ENCODE measurements at places on chromosomes 2 and 18. TPM values are rescaled to one million over a fixed set of nuclear protein-coding genes. Genes with fewer than 3 reads are reported as not detected.

Gene CELF4
- total RNA-seq, result 5.0 TPM

Gene CDC42EP3
- 45.7 TPM for total RNA-seq

- H3K4me1 ChIP-seq, result no peaks in the 10 kb centered on the region
- no peak overlapping the region for H3K4me3 ChIP-seq
- H3K27me3 ChIP-seq, result no peaks in the 10 kb centered on the region
- DNase-seq, result no peak
- no peak overlapping the region for H3K27ac ChIP-seq
- H3K36me3 ChIP-seq, result no peaks in the 10 kb centered on the region
Observed at GRCh38 chr2:134532537-134532936, 186.3 kb downstream of the TMEM163 start.

GRCh38 chr2:193869564-193869963, 1674.8 kb upstream of the TMEFF2 start:
- no peak overlapping the region for H3K4me3 ChIP-seq
- H3K4me1 ChIP-seq, result no peaks in the 10 kb centered on the region
- H3K27ac ChIP-seq, result no peak overlapping the region
- H3K36me3 ChIP-seq, result no peaks in the 10 kb centered on the region
- DNase-seq, result no peak
- H3K27me3 ChIP-seq, result no peaks in the 10 kb centered on the region

GRCh38 chr2:191569025-191569424, 108.9 kb upstream of the NABP1 start:
- H3K4me3 ChIP-seq, result no peak overlapping the region
- no peaks in the 10 kb centered on the region for H3K27me3 ChIP-seq
- H3K36me3 ChIP-seq, result no peaks in the 10 kb centered on the region
- no peak overlapping the region for H3K27ac ChIP-seq
- no peak for DNase-seq
- H3K4me1 ChIP-seq, result no peaks in the 10 kb centered on the region

GRCh38 chr2:56749152-56749752, 565.5 kb downstream of the CCDC85A start:
- no peaks in the 10 kb centered on the region for H3K36me3 ChIP-seq
- no peak overlapping the region for H3K27ac ChIP-seq

Measured in sigmoid colon (tissue), 7 donors.